ENCODE measurements at places on chromosomes 7 and 10.

DNA sequence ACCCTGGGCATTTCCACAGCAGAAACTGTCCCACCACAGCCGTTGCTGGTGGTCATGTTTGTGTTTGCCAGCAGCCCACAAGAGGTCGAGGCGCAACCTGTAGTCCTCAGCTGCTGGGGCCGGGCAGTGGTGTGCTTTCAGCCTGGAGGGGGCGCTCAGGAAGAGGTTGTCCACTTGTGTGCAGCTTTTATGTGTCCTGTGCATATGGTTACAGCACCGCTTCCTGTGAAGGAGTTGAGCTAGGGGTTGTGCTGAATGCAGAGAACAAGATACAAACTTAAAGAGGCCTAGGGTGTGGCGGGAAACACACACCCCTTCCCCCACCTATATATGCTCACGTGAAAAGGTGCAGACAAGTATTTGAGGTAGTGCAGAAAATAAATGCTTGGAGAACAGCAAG lies 29.5 kb upstream of the PFKFB3 start:
- no peak for DNase-seq

GRCh38 chr7:89017695-89018094 lies 222.2 kb upstream of the TEX47 start:
- no peak for DNase-seq

DNA sequence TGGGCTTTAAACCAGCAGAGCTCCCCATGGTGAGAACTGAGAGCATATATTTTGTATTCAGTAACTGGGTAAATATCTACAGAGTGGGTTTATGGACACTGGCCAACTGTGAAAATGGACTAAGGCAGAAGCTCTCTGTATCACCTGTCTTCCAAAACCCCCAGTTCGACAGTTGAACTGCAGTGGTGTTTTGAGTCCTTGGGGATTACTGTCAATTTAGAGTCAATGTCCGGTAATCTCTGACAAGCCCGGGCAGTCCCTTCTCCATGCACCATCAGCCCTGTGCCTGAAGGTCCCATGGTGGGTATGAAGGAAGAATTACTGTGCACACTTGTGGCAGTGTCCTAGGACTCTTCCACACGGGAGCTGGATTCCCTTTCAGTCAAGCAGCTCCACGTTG lies 235.0 kb downstream of the CCSER2 start:
- DNase-seq, result no peak

DNA sequence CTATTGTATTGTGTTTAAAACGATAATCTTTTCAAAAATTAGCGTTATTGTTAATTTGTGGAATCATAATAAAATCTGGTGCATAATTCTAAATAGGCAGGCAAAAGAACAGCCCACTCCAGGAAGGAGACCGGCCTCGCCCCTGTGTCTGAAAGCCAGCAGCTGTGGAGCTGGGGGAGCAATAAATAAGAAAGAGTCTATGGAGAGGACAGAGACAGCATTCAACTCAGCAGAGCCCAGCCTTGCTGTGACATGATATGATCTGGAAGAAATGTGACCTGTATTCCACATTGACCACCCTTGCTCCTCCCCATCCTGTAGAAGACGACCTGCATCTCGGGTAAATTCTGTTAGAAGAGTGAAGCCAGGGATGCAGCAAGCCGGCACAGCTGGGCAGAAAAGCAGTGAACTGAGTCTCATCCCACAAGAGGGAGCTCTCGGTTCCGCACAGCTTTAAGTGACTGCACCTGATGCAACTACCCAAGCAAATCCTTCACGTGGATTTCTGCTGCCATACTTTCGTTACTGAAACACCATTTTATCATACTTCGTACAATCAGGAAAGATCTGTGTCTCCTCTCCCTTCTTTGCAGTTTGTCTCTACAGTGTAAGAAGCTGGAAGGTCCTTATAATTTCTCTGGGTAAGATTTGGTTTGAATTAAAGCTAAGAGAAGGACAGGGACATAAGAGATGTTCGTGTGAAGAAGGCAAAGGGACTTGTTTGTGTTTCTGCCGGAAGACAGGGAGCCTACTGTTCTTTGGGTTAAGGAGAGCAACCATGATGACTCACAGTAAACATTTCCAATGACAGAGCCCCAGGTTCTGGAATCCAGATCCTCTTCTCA lies 427.1 kb downstream of the GPAM start:
- no peak for DNase-seq

- DNase-seq, result no peak
Observed at GRCh38 chr10:3411044-3411443, 238.5 kb upstream of the PITRM1 start.

- DNase-seq, result no peak
Observed at GRCh38 chr10:35564341-35564968, 40.7 kb upstream of the GJD4 start.

- no peak for DNase-seq
Observed at GRCh38 chr7:1323178-1324027, 90.7 kb downstream of the UNCX start.

DNA sequence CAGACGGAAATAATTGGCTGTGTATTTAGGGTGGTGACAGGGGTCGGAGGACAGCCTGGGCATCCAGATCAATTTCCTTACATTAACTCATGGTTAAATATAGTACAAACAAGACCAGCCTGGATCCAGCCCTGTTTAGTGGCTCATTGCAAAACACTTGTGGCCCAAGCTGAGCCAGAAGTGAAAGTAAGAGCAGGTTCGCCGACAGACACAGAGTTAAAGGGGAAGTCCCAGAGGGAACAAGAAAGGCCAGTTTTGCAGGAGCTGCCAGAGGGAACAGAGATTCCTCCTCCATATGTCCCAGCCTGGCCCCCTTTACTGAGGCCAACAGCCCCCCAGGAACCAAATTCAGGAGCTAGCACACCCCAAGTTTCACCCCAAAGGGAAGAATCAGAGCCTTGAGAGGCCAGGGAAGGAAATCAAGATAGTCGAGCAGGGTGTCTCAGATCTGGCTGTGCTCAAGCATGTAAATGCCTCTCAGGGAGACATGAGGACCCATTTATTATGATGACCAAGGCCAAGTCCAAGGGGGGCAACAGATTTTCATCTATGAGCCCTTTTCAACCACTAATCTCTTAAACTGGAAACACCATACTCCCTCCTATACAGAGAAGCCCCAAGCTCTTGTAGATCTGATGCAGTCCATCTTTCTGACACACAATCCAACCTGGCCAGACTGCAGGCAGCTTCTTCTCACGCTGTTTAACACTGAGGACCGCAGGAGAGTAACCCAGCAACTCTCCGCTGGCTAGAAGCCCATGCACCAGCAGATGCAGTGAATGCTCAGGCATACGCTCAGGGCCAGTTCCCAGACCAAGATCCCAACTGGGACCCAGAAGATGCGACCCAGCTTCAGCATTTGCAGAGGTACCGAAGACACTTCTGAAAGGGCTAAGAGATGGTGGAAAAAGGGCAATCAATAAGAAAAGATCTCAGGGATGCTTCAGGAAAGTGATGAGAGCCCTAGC lies 15.9 kb upstream of the ADCK2 start:
- DNase-seq, result no peak

- DNase-seq, result no peak
Observed at GRCh38 chr7:101457001-101457750, 94.5 kb downstream of the COL26A1 start.

DNA sequence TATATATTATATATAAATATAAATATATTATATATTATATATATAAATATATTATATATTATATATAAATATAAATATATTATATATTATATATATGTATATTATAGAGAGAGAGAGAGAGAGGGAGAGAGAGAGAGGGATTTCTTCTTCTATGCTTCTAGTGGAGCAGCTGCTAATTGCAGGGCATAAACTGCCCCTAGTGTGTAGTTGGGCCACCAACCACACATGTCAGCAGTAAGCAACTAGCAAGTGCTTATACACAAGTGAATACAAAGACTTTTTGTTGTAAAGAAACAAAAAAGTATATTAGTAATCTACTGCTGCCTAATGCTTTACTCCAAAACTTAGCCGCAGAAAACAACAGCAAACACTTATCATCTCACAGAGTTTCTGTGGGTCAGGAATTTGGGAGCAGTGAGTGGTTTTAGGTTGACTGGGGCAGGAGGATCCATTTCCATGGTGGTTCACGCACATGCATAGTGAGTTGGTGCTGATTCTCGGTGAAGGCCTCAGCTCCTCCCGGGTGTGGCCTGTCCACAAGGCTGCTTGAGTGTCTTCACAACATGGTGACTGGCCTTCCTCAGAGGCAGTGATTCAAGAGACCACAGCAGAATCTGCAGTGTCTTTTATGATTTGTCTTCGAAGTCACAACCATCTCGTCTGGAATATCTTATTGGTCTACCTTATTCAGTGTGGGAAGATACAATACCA lies 25.5 kb upstream of the BAG3 start:
- DNase-seq, result no peak

DNA sequence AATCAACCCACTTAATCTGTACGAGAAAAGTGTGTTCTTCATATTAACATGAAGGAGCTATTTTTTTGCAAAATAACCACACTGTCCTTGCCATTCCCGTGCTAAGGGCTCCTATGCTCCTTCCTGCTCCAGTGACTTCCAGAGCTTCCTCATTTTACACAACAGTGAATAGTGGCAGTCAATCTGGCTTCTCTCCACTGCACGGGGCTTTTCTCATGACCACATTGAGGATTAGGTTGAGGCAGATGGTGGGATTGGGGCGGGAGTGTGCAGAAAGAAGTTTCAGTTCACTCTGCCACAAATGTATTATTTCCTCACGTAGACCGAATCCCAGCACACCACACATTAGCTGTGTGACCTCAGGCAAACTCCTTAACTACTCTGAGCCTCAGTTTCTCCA lies 235.1 kb downstream of the ARHGAP12 start:
- DNase-seq, result no peak
